ENCODE measurements at places on chromosomes 12 and 14.

- no peak for DNase-seq
Observed at GRCh38 chr14:33545696-33546095, 405.2 kb downstream of the EGLN3 start.

GRCh38 chr12:67222302-67222701 lies 46.9 kb upstream of the CAND1 start:
- no peak for DNase-seq

GRCh38 chr12:89305373-89305772 lies 46.9 kb downstream of the DUSP6 start:
- no peak for DNase-seq

DNA sequence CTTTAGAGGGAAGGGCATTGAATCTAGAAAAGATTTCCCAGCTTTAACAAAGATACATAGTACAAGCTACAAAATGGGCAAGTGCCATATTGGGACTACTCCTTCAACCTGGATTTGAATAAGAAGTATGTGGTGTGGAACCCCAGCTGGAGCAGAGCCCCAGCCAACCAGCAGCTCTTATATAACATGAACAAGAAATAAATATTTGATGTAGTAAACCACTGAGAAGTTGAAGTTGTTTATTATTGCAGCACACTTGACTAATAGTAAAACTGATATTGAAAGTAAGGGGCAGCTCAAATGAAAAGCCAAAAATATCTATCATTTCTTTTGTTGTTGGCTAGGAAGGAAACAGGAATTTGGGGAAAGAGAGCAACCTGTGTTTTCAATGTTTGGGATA lies 701.8 kb downstream of the TMTC2 start:
- no peak for DNase-seq

DNA sequence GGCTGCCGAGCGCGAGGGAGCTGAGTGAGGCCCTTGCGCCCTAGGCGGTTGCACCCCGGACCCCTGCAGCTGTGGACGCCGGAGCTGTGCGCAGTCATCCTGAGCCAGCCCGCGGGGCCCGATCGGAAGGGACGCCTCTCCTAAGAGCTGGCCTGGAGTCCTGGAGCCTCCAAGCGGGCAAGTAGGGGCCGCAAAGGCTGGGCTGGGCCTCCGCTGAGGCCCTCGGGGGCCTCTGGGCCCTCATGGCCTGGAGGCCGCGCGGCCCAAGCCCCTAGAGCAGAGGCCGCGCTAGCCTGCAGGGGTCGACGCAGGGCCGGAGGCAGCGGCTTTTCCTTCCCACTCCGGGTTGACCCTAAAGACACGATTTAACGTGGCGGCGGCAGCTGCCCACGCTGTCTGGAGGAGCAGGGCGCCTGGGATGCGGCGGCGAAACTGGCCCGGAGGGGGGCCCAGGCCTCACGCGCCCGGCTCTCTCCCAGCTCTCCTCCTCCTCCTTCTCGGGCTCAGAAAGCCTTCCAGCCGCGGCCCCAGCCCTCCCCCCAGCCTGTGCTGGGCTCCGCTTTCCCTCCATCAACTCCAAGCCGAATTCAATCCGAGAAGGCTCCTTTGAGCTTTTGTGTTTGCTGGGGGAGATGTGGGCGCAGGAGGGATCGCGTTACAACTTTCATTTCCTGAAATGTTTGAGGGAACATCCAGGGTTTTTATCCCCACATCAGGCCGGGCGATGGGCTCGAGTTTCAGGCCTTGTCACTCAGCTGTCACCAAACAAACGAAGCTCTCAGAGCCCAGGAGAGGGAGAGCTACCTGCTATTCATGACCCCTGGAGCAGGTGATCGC lies 11.6 kb downstream of the SIX1 start:
- no peak for DNase-seq

DNA sequence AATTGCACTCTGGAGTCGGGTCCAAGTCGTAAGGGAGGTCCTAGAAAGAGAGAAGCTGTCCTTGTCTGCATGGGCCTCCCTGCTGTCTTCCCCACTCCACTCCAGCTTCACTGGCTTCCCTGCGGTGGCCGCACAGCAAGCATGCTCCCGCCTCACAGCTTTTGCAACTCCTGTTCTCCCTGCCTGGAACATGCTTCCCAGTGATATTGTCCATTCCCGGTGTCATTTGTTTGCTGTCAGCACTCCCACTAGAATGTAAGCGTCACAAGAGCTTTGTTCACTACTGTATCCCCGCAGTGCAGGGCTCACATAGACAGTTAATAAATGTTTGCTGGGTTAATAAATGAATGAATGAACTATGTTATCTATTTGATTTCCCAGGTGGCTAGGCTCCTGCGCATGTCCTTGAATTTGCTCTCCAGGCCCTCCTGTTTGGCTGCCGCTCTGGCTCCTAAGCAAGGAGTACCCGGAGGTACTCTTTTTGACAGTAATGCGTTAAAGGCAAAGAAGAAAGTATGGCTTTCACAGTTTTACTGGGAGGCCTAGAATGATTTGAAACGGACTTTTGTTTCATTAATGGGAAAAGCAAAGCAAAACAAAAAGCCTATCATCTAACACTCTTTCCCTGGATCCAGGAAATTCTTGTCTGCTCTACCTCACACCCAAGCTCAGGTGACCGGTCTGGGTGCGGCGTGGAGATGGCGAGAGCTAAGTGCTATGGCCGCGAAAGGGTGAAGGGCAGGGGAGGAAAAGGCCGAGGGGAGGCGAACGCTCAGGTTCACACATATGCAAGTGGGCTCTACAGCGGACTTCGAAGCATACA lies 6.2 kb upstream of the SLC7A7 start:
- DNase-seq: no peak

- DNase-seq: no peak
Observed at GRCh38 chr12:82756303-82756702, 69.6 kb downstream of the TMTC2 start.

- DNase-seq: no peak
Observed at GRCh38 chr12:64065881-64066451, 156.1 kb downstream of the KICS2 start.

GRCh38 chr12:42129595-42130204 lies 15.0 kb downstream of the GXYLT1 start:
- peak; percentile 1 for DNase-seq

DNA sequence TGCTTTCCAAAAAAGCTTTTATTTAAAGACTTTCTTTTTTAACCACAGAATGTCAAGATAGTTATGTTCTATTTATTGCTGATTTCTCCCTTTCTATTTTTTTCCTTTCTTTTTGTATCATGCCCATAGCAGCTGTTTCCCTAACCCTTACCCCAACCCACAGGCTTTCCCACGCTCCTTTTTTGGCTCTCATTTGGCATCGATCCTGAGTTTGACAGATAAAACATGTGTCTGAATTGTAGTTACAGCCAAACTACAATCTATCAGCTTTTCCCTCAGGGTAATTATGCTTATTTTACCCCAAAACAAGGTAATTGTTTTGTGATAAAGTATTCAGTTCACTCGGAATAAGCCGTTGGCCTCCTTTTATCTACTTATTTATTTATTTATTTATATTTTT lies 46.7 kb downstream of the PDE3A start:
- no peak for DNase-seq

DNA sequence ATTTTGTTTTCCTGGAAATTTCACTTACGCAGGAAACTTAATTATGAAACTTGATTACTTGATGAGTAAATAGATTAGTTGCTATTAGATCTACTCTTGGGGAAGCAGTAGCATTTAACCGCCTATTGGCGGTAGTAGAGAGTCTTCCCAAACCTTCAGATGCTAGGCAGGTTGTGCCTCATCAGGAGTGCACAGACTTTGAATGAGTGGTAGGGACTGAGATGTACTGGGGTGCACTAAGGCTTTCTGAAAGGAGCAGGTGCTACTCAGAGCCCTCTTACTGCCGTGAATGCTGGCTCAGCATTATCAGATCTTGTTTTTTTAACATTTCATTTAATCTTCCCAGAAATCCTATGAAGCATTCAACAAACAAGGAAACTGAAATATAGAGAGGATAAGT lies 7.7 kb downstream of the GATC start:
- DNase-seq: no peak

- DNase-seq: no peak
Observed at GRCh38 chr14:98924046-98924445, 348.0 kb downstream of the BCL11B start.

DNA sequence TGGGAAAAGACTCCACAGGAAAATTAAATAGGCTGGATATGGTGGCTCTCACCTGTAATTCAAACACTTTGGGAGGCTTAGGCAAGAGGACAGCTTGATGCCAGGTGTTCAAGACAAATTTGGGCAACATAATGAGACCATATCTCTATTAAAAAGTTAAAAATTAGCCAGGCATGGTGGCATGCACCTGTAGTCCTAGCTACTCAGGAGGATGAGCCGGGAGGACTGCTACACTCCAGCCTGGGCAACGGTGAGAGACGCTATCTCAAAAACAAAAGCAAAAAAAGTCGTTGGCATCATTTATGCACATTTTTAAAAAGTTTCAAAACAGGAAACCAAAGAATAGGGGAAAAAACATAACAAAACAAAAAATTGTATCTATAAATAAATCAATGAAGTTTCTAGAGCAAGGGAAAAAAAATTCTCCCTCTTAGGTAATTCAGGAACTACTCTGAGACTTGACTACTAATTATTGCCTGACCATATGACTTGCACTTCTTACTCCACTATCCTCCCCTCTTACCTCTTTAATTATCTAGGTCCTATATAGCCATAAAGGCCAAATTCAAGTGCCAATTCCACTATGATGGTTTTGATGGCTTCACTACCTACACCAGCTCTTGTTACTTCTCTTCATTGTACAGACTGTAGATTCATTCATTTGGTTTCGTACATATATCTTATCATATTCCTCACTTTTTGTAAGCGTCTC lies 1.6 kb downstream of the METTL3 start:
- no peak for DNase-seq

DNA sequence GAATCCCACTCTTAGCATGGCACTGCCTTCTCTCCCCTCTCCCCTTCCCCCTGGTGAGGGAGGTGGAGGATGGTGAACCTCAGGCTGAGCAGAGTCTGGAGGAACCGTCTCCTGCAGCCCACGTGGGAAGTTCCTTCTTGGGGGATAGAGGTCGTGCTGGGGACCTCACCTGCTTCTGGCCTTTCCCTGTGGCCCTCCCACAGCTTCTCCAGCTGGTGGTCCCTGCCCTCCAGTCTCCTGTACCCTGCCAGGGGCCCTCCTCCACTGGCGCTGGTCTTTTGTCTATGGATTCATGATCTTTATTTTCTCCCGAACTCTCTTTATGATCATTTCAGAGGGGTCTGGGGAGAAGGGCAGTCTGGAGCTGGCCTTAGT lies 9.0 kb upstream of the MTA1 start:
- DNase-seq: no peak

- no peak for DNase-seq
Observed at GRCh38 chr14:91388551-91388975, 29.1 kb downstream of the CCDC88C start.

GRCh38 chr12:51421266-51421884 lies 3.3 kb upstream of the SLC4A8 start:
- peak; percentile 69 for DNase-seq

GRCh38 chr14:69424149-69424923 lies 25.8 kb downstream of the SLC39A9 start:
- no peak for DNase-seq

GRCh38 chr12:47850153-47851084 lies 30.7 kb upstream of the HDAC7 start:
- DNase-seq: no peak

DNA sequence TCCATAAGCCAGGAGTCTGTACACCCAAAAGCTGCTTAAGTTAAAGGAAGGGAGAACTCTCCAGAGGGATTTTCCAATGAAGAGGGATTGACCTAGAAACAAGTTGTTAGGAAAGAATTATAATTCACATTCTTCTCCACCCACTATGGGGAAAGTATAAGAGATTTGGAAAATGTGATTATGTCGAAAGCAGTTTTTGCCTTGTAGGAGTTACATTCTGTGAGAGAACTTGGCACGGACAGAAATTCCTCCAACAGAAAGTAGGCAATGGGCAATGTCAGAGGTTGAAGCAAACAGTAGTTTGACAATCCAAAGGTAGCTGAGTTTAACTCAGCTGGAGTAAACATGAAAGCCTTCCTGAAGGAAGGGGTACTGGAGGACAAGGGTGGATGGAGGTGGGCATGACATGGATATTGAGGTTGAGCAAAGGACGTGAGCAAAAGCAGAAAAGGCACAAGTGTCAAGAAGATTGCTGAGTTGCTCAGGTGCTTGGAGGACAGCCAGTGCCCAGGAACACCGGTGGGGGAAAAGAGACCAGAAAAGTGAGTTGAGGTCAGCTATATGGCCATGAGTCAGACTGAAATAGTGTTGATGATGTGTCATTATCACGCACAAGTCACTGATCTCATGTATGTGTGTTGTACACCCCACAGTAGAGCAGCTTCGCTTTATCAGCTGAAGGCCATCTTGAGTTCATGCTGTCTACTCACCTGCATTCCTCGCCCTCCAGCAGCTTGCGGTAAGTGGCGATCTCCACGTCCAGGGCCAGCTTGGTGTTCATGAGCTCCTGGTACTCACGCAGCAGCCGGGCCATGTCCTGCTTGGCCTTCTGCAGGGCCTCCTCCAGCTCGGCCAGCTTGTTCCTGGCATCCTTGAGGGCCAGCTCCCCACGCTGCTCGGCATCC lies 4.0 kb downstream of the KRT5 start:
- no peak for DNase-seq

- DNase-seq: no peak
Observed at GRCh38 chr12:118259079-118259478, 113.6 kb downstream of the TAOK3 start.

- DNase-seq: no peak
Observed at GRCh38 chr12:78636231-78636855, 228.2 kb upstream of the SYT1 start.

- no peak for DNase-seq
Observed at GRCh38 chr14:96178461-96179321, 25.9 kb upstream of the BDKRB2 start.

- no peak for DNase-seq
Observed at GRCh38 chr12:53505555-53506449, 1.5 kb downstream of the NPFF start.

- no peak for DNase-seq
Observed at GRCh38 chr14:86723254-86723624, 1193.3 kb downstream of the FLRT2 start.

- no peak for DNase-seq
Observed at GRCh38 chr12:104048811-104049210, 1.2 kb downstream of the GLT8D2 start.

DNA sequence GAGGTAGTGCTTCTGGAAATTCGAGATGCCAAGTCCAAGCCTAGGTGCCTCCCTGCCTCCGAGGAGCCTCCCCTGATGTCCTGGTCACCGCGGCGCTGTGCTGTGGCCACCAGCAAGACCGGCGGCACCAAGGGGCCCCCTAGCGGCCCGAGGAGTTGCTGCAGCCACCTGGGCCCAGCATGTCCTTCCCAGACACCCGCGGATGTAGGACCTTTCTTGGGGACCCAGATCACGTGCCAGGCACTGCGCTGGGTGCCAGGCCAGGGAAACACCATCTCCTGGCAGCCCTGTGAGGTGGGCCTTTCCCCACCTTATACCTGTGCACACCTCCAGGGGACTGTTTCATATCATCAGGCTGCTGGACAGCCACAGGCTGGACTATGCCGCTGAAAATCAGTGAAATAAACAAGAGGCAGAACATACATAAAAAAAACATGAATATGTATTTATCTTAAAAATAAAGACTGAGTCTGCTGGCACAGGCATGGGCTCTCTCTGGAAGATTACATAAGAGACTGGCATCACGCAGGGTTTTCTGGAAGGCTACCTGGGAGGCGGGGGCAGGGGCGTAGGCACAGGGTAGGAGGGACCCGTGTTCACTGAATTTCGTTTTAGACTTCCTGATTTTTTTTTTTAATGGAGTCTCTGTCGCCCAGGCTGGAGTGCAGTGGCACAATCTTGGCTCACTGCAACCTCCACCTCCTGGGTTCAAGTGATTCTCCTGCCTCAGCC lies 15.9 kb upstream of the HHIPL1 start:
- peak; percentile 66 for DNase-seq

Measured in caudate nucleus (tissue), 63 donors.